GM06990 (cell line): ENCODE measurements at places on chromosomes 2 and 18.

DNA sequence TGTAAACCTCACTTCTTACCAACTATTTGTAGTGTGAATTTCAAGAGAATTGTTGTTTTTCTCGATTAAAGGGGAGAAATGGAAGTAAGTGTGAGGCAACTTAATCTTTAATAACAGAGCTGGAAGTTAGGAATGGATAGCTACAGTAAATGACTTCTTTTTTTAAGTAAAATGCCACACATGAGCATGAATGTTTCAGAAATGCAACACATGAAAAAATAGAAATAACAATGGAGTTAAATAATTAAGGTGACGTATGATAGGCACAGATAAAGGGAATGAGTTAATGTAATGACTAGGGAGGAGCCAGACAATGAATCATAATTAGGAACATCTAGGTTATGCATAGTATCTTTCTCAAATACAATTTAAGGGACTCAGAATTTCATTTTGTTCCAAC, 3.4 kb downstream of the REL start:
- no peak for DNase-seq

- no peak for DNase-seq
These were observed 392.8 kb upstream of the ACVR2A start for GRCh38 chr2:147451902-147452515.

DNA sequence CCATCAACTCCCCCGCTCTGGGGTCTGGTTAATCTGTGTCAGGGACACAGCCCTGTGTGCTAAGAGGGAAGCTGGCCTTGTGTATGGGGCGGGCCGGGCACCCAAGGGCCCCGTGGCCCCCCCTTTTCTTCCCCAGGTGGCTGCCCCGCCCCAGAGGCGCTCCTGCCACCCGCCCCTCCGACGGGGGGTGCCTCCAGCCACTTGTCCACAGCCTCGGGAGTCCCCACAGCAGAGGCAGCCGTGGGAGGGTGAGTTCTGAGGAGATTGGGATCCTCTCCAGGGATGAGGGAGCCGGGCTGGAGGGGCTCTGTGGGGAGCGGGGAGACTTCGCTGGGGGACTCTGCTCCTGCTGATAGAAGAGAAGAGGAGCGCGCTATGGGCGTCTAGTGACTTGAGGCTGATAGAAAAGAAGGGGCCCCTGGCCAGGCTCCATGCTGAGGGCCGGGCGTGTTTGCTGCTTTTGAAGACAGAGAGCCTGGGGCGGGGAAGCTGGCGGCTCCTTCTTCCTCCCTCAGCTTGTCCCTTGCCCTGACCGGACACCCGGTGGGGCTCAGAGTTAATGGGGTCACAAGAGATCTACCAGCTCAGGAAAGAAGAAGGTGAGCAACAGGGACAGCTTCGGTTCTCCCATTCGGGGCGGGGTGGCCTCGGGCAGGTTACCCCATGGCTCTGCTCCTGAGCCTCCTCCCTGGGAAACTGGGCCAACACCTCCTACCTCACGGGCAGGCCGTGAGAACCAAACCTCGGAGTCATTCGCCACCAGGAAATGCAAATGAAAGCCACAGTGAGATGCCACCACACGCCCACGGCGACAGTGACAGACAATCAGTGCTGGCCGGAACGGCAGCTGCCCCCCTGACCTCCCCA, 89.4 kb upstream of the TAF1B start:
- no peak for DNase-seq

DNA sequence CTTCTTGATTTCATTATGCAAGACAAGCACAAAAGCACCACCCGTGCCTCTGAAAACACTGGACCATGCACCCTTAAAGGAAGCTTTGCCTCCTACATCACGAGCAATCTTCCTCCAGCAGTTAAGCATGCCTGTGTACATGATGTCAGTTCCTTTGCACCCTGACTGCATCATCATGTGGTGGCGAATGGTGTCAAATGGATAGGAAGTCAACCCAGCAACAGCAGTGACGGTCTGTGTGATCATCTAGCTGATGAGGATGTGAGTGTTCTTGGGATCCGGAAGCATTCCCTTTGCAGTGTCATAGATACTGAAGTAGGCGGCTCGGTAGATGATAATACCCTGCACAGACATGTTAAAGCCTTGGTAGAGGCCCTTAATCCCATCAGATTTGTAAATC, 240.7 kb upstream of the FAM98A start:
- no peak for DNase-seq

GRCh38 chr2:8564475-8564874, 117.4 kb upstream of the ID2 start:
- DNase-seq: no peak

GRCh38 chr2:164127971-164128527, 392.2 kb upstream of the FIGN start:
- DNase-seq: no peak

DNA sequence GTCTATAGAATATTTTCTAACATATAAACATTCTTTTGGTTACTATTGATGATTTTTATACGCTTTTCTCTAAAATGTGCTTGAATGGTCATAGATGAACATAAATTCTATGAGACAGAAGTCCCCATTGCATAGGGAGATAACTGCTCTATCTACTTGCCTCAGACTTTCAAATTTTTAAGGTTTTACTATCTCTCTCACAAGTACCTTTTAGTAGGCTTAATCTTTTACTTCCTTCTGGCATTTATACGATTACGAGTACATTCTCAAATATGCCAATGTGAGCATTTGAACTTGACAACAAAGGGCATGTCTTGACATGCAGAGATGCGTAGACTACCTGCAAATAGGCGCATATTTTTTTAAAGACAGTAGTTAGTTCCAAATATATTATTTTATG, 935.9 kb upstream of the LRATD1 start:
- no peak for DNase-seq

- DNase-seq: no peak
These were observed 420.3 kb upstream of the POU3F3 start for GRCh38 chr2:104433657-104434056.

- peak; percentile 10 for DNase-seq
These were observed 90.6 kb downstream of the VRK2 start for GRCh38 chr2:58137221-58137620.

DNA sequence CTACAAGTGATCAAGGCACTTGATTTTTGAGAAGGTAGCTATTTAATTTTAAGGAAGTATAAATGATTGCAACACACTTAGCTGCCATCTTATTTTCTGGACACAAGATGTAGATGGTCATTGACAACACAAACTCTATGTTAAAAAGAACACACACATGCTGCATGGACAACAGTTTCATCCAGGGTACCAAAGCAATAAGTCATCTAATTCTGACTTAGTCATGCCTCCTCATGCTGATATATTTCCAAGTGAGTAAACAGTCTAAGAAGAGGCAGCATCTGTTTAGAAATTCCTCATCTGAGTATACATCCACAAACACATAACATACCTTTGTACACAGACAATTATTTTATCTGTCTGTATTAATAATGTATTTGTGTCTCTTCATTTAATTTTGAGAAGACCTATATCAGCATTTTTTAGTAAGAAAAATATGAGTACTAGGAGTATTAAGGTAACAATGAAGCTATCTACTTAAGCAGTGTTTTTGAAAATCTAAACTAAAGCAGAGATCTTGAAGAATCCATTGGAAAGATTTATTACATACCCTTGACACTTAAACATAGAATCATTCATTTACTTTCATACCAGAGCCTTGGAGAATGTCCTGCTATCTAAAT, 84.9 kb downstream of the SCN1A start:
- DNase-seq: no peak

GRCh38 chr2:183125659-183126341, 1.6 kb downstream of the NUP35 start:
- DNase-seq: no peak

- DNase-seq: no peak
These were observed 2.2 kb upstream of the UGT1A6 start for GRCh38 chr2:233690444-233690843.

- no peak for DNase-seq
These were observed 64.3 kb upstream of the SNTG2 start for GRCh38 chr2:886072-887022.

GRCh38 chr2:178700136-178700535, 107.1 kb downstream of the TTN start:
- DNase-seq: no peak

- no peak for DNase-seq
These were observed 34.3 kb downstream of the SCN9A start for GRCh38 chr2:166341426-166341825.

DNA sequence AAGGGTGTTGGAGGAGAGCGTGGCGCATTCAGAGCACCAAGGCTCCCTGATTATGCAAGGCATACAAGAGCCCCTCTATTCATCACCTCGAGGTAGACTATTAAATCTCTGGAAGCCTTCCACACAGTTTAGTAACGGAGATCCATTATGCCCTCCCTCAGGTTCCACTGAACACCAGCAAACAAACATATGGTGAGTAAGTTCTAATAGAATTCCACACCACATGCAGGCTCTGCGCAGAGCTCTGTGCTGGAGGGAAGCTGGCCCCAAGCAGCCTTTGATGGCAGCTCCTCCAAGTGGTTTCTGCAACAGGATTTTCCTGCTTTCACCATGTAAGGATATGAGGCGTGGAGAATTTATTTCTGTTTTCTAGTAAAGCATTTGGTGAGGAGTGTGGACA, 238.6 kb downstream of the C1D start:
- no peak for DNase-seq

GRCh38 chr18:62285281-62285680, 39.8 kb upstream of the TNFRSF11A start:
- no peak for DNase-seq

DNA sequence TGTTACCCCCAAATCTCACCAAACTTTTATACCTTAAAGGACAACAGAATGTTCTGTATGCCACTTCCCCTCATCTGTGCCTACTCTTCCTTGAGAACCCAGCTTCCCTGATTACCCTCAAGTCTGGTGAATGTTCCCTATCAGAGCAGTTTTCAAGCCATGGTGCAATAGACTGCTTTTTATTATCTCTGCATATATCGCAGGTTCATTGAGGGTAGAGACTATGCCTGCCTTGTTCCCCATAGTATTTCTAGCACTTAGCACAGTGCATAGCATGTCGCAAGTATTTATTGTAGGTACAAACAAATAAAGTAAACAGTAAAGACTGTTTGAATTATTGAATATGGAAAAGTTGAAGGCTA, 146.6 kb downstream of the HAUS1 start:
- DNase-seq: no peak

- peak; percentile 16 for DNase-seq
These were observed 78.2 kb downstream of the TCF4 start for GRCh38 chr18:55509631-55510324.

DNA sequence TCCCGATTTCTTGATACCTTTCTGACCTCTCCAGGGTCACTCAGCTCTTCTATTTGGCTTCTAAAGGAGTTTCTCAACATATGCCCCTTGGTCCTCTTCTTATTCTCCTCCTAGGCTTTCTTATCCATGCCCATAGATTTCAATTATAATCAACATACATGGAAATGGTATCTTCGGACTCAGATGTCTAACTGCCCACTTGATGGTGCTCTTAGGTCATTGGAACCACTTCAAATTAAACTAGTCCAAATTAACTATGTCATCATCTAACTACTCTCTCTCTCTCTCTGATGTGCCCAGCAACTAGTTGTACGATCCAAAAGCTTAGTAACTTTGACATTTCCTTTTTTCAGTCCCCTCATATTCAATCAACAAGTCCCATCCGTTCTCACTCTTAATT, 43.2 kb upstream of the GPR75 start:
- DNase-seq: no peak

DNA sequence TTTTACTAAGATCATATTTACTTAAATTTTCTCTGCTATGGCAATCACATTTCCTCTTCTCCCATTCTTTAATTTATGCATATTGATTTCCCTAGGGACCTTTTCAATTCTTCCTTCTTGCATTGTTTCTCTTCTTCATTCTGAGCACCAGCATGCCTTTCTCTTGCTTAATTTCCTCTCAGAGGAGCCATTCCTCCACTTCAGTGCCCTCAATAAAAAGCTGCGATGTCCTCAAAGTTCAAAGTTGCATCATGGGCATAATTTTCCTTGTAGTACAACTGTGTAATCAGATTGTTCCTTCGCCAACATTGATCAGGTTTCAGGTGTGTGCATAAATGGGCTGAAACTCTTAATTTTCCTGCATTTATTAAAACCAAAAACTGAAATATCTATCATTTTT, 21.8 kb upstream of the CD226 start:
- DNase-seq: no peak
